ENCODE measurements at places on chromosomes 13 and 19.

GRCh38 chr19:4913996-4914735 is 4.9 kb downstream of the UHRF1 start:
- no peak for DNase-seq

- no peak for DNase-seq
Measured at GRCh38 chr19:53131085-53131590, 1.6 kb downstream of the ZNF415 start.

DNA sequence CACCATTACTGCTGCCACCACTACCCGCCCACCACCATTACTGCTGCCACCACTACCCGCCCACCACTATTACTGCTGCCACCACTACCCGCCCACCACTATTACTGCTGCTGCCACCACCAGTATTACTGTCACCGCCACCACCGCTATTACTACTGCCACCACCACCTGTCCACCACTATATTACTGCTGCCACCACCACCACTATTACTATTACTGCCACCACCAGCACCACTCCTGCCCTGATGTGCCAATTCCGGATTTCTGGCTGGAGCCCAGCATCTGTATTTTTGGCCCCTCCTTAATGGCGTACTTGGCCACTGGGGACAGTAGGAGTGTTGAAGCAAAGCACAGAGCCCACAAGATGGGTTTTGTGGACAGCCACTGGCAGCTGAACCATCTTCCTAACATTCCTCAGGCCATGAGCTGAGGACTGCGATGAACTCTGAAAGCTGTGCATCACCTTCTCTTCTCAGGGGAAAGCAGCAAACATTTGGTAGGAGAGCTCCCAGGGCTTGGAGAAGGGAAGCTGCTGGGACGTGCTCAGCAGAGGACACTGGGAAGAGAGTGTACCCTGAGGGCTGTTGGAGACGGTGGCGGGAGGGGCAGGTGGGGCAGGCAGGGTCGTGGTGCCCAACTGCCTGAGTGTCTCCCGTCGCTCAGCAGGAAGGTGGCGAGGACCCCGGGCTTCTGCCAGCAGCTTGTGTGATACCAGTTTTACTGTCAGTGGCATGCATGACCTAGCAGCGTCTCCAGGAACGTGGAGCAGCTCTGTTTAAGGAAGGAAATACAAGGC is 23.0 kb downstream of the CUL4A start:
- no peak for DNase-seq

DNA sequence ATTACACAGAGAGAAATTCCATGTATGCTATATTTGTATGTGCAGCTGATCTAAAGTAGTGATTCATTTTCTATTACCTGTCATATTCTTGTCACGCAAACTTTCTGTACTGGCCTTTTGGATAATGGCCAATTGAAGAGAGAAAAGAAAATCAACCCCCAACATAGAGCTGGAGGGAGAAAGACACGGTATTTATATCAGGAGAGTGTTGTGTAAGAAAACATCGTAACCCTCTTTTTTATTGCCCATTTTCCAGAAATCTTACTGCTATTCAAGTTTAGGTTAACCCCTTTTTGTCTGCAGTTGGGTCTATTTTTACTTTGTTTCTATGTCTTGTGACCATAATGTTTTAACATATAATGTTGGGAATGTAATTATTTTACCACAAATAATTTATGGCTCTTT is 27.9 kb downstream of the DGKH start:
- DNase-seq, result no peak
